Activated T-cell treated with anti-CD3 and anti-CD28 coated beads, Interleukin-2, amount 50 U/mL, for 72 hours (primary cell): ENCODE measurements at places on chromosomes 5 and 9.

DNA sequence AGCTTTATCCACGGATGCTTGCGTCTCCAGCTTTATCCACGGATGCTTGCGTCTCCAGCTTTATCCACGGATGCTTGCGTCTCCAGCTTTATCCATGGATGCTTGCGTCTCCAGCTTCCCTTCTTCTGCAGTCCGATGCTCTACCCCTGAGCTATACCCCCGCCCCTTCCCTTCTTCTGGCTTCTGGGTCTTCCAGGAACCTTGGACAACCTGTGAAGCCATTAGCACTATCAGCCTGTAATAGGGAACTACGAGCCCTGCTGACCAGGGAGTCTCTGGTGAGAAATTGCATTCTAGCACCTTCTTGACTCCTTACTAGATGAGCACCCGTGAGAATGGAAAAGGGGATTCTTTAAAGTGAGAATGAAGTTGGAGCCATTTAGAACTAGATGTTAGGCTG is 39.1 kb upstream of the SH3PXD2B start:
- no peaks in the 10 kb centered on the region for H3K4me1 ChIP-seq
- no peak for DNase-seq
- H3K36me3 ChIP-seq = no peaks in the 10 kb centered on the region

- DNase-seq = no peak
- peaks cover 17% of the 10 kb centered on the region for H3K4me1 ChIP-seq
- H3K4me3 ChIP-seq = no peak overlapping the region
Observed at GRCh38 chr5:179840766-179841165, 17.9 kb downstream of the MRNIP start.

DNA sequence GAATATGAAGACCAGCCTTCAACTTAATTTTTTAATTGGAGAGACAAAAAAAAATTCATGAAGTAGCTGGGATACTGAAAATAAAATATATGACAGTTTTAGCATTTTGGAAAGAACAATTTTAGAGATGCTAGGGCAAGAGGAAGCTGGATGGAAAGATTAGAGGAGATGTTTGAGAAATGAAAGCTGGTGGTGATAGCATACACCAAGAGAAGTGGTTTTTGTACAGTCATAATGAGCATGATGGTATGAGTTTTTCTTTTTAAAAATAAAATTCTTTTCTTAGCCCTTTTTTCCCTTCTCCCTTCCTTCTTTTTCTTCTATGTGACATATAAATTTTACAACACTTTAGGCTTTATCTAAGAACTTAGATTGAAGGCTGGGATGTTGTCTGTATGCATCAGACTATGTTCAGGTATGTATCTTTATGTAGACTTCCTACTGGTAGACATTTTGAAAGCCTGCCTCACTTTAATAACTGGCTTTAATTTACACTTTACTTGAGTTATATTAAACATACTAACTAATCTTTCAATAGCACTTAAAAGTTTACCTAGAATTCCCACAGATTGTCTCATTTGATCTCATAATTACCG is 522.5 kb downstream of the TLE4 start:
- no peak for DNase-seq
- no peak overlapping the region for H3K4me3 ChIP-seq
- H3K27me3 ChIP-seq = peaks cover 13% of the 10 kb centered on the region
- peaks cover 20% of the 10 kb centered on the region for H3K4me1 ChIP-seq
- H3K27ac ChIP-seq = no peak overlapping the region

DNA sequence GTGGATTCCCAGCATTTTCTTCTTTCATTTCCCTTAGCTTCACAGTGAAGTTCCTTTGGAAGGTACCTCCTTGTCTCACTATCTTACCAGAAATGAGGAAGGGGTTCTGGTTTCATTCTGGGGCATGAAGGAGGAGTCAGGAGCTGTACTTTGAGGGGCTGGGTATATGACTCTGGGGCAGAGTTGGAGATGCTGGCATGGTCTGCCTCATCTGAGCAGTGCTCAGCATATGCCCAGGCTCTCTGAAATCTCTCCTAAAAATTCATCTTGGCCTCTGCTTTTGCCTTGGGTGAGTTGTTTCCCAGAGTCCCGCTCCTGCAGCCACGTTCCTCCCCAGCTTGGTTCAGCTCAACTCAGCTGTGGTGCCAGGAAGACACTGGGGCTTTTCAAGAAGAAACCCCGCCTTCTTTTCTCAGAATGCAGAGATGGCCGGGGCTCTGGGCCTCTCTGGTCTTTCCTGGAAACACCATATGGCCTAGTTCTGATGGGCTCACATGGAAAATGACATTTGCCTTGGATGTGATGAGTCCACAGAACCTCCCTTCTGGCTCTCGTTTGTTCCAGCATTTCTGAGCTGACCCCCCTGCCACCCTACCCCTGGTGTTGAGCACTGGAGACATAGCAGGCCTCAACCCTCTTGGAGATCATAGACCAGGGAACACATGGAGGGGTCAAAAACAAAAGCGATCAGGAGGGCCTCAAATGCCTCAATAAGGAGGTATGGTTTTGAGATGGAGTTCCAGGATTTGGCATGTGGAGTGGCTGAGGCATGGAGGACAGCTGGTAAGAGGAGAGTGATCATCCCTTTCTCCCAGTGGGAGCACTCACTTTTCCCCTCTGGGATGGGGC is 12.0 kb upstream of the TGFBR1 start:
- H3K27ac ChIP-seq = peak overlapping the region; percentile 58
- peak; percentile 63 for DNase-seq
- peaks cover 36% of the 10 kb centered on the region for H3K4me1 ChIP-seq
- peak overlapping the region; percentile 60 for H3K4me3 ChIP-seq
- peaks cover 7% of the 10 kb centered on the region for H3K27me3 ChIP-seq

DNA sequence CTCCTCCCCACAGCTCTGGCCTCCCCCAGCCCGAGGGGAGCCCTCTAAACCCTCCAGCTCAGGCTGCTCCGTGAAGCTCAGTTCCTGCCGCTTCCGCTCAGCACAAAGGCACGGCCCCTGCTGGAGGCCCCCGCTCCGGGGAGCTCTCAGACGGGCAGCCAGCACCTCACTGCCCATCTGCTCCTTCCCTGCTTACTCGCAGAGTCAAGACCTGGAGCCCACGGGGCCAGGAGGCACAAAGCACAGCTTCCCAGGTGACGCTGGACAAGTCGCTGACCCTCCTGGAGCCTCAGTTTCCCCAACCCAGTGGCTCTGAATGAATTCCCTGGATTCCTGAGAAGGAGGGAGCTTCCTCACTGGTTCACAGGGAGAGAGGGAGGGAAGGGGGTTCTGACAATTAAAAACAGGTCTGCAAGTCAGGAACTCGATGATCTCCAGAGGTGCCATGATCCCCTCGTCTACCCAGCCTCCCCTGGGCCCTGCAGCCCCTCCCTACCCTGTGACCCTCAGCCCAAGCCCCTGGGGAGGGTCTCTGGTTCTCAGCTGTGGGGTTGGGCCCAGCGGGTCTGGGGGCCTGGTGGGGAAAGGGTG is 36.2 kb downstream of the VAV2 start:
- no peaks in the 10 kb centered on the region for H3K27me3 ChIP-seq
- H3K36me3 ChIP-seq = no peaks in the 10 kb centered on the region
- peak; percentile 9 for DNase-seq
- H3K27ac ChIP-seq = peak overlapping the region; percentile 77
- peaks cover 19% of the 10 kb centered on the region for H3K4me1 ChIP-seq
- peak overlapping the region; percentile 73 for H3K4me3 ChIP-seq

DNA sequence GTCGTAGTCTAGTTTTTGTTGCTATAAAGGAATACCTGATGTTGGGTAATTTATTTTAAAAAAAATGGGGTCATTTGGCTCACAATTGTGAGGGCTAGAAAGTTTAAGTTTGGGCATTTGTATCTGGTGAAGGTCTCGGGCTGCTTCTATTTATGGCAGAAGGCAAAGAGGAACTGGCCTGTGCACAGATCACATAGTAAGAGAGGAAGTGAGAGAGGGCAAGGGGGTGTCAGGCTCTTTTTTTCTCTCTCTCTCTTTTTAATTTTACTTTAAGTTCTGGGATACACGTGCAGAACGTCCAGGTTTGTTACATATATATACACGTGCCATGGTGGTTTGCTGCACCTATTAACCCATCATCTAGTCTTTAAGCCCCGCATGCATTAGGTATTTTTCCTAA is 453.3 kb downstream of the DIRAS2 start:
- H3K27me3 ChIP-seq = peaks cover 7% of the 10 kb centered on the region
- DNase-seq = no peak
- H3K27ac ChIP-seq = no peak overlapping the region

GRCh38 chr5:158642879-158643278 is 456.8 kb downstream of the EBF1 start:
- no peaks in the 10 kb centered on the region for H3K4me1 ChIP-seq
- H3K27ac ChIP-seq = no peak overlapping the region
- H3K36me3 ChIP-seq = no peaks in the 10 kb centered on the region
- DNase-seq = no peak

DNA sequence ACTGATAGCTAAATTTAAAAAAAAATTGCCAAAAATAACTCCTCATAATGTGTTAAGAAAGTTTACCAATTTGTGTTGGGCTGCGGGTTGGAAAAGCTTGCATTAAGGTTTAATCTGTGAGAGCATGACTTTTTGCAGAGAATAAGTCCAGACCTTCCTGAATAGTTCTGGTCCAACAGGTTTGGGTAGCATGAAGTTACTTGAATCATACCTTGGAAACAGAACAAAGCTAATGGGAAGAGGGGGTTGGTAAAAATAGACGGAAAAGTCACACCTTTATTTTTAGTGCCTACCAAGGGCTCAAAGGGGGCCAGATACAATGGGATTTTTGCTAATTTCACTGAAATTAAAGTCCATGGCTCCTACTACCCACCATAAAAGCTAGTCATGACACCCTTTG is 17.1 kb upstream of the MATR3 start:
- no peaks in the 10 kb centered on the region for H3K27me3 ChIP-seq
- H3K36me3 ChIP-seq = peaks cover 8% of the 10 kb centered on the region
- H3K4me1 ChIP-seq = peaks cover 84% of the 10 kb centered on the region
- peak overlapping the region; percentile 95 for H3K4me3 ChIP-seq

DNA sequence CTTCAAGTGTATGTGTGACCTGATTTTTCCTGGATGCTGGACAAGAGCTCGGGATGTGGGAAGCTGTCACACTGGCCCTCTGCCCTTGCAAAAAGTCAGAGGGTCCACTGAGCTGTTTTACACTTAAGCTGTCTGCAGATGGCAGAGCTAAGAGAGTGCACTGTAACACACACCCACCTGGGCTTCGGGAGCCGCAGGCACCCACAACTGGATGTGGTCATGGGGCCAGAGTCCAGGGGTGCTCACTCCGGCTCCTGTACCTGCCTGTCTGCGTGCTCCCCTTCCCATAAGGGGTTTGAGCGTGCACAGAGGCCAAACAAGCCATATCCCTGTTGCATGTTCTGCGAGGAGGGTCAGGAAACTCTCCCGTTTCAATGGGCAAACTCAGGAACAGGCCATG is 82.5 kb downstream of the LRRC70 start:
- no peaks in the 10 kb centered on the region for H3K4me1 ChIP-seq
- peaks cover 2% of the 10 kb centered on the region for H3K36me3 ChIP-seq
- H3K4me3 ChIP-seq = no peak overlapping the region
- H3K27ac ChIP-seq = no peak overlapping the region
- no peaks in the 10 kb centered on the region for H3K27me3 ChIP-seq

GRCh38 chr9:4987961-4988421 is 2.9 kb downstream of the JAK2 start:
- H3K4me1 ChIP-seq = peaks cover 35% of the 10 kb centered on the region
- H3K27ac ChIP-seq = no peak overlapping the region
- H3K4me3 ChIP-seq = no peak overlapping the region
- no peaks in the 10 kb centered on the region for H3K27me3 ChIP-seq
- peaks cover 16% of the 10 kb centered on the region for H3K36me3 ChIP-seq

DNA sequence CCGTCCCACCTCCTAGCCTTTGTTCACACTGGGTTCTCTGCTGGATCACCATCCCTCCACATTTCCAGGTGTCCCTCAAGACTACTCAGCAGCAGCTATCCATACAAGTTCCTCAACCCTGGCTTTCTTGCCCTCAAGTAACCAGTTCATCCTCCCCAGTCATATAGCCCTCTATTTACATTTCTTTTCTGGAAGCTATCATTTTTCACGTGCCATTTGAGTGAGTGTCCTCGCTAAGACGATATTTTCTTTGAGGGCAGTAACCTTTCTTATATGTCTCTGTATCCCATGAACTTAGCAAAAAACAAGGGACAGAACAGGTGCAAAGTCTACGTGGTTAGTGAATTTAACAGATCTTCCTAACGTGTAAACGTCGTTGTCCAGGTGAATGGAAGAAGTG is 29.6 kb upstream of the KCNMB1 start:
- no peak overlapping the region for H3K27ac ChIP-seq
- DNase-seq = no peak
- no peaks in the 10 kb centered on the region for H3K36me3 ChIP-seq
- no peaks in the 10 kb centered on the region for H3K4me1 ChIP-seq

DNA sequence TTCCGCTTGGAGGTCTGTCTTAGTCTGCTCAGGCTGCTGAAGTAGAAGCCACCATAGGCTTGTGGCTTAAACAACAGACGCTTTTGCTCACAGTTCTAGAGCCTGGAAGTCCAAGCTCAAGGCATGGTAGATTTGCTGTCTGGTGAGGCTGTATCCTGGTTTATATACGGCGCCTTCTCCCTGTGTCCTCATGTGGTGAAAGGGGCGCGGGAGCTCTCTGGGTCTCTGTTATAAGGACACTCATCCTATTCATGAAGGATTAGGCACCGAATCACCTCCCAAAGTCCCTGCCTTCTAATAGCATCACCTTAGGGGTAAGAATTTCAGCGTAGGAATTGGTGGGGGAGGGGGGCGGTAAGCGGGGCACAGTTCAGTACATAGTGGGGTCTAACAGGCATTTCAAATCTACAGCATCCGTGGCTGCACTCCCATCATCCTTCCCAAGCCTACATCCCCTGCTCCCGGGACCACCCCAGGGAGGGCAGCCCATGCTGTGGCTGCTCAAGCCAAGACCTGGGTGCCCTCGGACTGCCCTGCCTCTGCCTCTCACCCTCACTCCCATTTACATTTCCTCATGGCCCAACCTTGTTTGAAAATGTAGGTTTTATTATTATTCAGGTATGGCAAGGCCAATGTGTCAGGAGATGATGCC is 15.1 kb upstream of the LPCAT1 start:
- H3K27ac ChIP-seq = no peak overlapping the region
- H3K4me1 ChIP-seq = peaks cover 22% of the 10 kb centered on the region
- no peaks in the 10 kb centered on the region for H3K27me3 ChIP-seq
- no peak for DNase-seq
- H3K4me3 ChIP-seq = no peak overlapping the region

DNA sequence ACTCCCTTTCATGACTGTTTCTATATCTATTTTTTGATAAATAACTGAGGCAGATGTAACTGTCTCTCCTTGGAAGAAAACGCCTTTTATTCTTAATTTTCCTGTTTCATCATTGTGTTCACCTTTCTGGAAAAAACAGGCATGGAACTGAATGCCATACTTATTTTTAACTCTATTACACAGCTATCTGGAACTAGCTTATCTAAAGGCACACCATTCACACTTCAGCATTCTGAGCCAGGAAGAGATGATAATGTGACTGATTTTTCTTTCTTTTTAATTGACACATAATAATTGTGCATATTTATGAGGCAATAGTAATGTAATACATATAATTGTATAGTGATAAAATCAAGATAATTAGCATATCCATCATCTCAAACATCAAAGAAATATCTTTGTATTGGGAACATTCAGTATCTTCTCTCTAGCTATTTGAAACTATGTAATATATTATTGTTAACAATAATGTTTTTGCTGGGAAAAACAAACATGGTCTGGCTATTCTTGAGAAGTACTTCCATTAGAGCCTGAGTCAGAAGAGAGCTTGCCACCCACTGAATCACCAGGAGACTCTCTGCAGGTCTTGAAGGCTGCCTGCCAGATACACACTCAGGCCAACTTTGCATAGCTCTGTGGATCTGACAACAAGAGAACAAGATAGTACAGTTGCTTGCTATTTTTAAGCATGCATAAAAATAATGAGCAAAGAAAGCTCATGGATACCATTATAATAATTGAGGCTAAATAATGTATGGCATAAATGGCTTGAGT is 501.0 kb upstream of the EDIL3 start:
- no peak for DNase-seq
- no peak overlapping the region for H3K4me3 ChIP-seq
